Neuronal stem cell (in vitro differentiated cells): ENCODE measurements at places on chromosomes 5 and 9.

GRCh38 chr5:67870662-67871061 is 344.9 kb upstream of the PIK3R1 start:
- no peak for DNase-seq

- DNase-seq = no peak
Measured at GRCh38 chr9:8457816-8458215, 658.2 kb upstream of the DMAC1 start.

GRCh38 chr5:122532035-122532434 is 220.0 kb downstream of the SNCAIP start:
- no peak for DNase-seq

DNA sequence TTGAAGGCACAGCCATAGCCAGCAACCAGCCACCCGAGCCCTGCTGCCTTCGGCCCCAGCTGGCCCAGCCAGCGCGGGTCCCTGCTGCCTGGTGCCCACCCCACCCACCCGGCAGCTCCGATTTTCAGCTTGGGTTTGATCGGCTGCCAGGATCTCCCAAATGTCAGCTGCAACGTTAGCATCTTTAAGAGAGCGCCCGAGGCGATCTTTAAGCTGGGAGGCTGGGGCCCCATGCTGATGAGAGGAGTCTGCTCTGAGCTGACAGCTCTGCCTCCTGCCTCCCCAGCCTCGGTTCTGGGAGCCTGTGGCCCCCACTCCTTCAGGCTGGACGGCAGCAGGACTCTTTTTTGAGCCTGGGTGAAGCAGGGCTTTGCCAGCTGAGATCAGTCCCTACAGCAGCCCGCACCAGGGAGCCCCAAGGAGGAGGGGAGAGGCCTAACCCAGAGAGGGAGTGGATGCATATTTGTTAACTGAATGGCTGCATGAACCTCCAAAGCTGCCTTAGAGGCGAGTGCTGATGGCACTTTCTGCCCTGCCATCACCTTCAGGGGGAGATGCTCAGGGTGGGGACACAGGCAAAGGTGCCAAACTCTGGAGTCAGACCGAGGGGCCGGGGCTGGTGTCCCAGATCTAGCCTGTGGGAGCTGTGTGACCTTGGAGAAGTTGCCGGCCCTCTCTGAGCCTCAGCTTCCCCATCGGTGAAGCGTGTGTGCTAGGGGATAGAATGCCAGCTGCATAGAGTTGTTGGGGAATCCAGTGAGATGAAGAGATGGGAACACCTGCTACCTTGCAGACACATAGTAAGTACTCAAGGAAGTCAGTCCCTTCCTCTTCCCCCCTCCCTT is 165.5 kb downstream of the C9orf50 start:
- no peak for DNase-seq

DNA sequence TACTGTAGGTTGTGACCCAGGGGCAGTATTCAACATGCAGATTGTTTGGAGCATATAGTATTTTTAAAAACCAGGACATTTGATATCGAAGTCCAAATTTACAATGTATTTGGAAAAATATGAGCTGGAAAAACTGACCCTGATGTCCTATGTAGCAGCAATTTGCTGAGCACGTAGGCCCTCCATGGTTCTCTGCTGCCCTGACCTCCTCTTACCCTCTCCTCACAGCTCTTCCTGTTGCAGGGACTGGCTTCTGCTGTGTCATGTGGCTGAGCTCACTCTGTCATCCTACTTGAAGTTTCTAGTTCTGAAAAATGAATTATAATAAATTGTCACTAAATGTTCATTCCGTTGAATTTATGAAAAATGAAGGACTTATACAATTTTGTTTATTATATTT is 4.1 kb upstream of the ASPN start:
- no peak for DNase-seq

- no peak for DNase-seq
Measured at GRCh38 chr5:150374651-150375050, 17.2 kb downstream of the TCOF1 start.

DNA sequence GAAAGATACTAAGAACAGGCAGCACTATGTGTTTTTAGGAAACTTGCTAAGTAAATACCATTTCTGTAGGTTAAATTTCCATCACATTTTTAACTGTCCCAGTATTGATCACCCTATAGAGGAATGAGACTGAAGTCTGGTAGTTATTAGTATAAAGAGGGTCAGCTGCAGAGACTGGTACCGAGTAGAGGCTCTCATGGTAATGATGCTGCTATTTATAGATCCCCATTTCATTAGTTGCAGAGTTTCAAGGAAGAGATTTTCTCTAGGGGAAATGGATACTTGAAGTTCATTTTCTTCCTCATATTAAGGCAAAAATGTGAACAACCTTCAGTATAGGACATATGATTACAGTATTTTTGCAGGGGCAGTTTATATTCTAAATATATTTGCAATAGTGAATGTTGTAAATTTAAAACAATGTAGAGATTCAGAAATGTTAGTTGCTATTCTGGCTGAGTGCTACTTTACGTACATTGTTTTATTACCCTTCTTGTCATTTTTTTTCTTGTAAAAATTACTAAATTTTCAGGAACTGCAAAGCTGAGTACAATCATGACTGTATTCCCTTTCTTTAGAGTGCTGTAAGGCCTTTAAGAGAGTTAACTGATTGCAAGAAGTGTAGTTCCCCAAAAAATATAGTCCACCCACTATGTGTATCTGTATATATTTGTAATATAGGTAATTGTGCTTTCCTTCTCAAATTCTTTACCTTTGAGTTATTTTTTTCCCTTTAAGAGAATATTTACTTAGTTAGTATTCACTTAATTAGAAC is 14.7 kb downstream of the PBX3 start:
- no peak for DNase-seq

GRCh38 chr5:124980163-124980941 is 233.9 kb upstream of the ZNF608 start:
- DNase-seq = peak; percentile 59

GRCh38 chr9:71819115-71819739 is 50.9 kb upstream of the CEMIP2 start:
- DNase-seq = peak; percentile 26

- DNase-seq = no peak
Measured at GRCh38 chr5:74239261-74239660, 401.3 kb downstream of the ENC1 start.

DNA sequence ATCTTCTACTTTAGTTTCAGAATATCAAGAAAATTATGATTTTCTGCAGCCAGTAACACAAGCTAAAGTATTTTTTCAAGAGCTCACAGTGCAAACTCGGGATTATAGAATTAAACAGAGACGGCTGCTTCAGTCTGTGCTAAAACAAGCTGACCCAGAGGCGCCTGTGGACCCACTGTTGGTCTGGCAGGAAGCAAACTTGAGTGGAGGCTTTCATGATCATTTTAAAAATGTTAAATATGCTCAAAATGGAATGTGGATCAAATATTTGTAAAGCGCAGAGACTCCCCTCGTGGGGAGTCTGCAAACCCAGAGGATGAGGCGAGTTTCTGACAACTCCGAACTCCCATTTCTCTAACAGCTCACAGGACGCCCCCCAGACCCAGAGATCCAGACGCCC is 13.0 kb downstream of the ROR2 start:
- no peak for DNase-seq

DNA sequence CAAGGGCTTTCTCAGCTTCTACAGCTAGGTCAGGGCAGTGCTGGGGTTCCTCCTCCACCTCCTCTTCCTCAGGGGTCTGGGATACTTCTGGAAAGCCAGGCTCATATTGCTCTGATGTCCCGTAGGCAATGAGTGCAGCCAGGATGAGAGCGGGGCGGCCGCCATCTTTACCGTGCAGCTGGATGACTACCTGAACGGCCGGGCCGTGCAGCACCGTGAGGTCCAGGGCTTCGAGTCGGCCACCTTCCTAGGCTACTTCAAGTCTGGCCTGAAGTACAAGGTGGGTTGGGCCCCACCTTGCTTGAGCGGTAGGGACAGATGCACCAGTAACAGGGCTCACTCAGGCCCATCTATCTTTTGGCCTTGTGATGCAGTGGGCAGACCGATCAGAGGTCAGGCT is 34.8 kb downstream of the GSN start:
- DNase-seq = no peak

GRCh38 chr9:35519692-35520363 is 29.9 kb downstream of the RUSC2 start:
- no peak for DNase-seq

DNA sequence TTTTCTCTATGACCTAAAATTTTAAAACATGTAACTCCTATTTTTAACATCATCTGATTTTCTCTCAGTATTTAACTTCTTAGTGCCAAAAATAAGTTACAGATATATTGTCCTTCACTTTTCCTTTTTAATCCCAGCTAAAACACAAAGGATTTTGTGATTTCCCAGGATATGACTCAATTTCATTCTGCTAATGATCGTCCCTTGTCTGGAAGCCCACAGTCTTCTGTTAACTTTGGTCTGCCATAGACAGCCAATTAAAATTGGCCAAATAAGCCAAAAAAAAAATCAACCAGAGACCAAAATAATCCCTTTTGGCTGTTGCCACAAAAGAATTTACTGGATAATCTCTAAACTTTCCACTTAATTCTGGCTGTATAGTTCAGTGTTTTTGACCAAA is 124.5 kb upstream of the FST start:
- no peak for DNase-seq
